ENCODE measurements at places on chromosomes 16 and 17.

- no peak for DNase-seq
Observed at GRCh38 chr16:26453215-26453614, 613.5 kb upstream of the C16orf82 start.

GRCh38 chr17:33049781-33050414 lies 58.3 kb downstream of the SPACA3 start:
- no peak for DNase-seq

- DNase-seq, result peak; percentile 38
Observed at GRCh38 chr16:31869511-31870201, 4.0 kb upstream of the ZNF267 start.

DNA sequence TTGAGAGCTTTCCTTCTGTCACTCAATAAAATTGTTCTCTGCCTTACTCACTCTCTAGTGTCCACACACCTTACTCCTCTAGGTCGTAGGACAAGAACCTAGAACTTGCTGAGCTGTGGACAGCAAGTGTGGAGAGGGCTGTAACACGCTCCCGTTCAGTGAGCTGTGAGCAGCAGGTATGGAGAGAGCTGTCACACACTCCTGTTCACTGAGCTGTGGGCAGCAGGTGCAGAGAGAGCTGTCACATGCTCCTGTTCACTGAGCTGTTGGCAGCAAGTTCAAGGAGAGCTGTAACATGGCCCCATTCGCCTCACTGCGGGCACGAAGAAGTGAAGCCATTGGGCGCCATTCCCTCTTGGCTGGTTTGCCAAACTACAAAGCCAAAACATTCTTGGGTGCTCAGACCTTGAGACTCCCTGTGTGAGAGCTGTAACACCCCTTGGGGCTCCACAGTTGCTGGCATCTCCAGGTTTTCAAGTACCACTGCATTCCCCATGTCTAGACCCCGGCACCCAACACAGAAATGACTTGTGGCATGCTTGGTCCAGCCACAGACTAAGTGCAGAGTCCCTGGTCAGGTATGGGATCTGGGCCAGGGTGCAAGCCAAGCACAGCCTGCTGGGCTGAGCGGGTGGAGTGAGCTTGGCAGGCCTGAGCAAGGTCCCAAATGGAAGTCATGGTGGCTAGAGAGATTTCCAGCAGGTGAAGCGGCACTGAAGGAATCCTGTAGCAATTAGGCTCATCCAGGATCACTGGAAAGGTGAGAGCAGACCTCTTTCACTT lies 608.0 kb upstream of the CDH8 start:
- no peak for DNase-seq

- DNase-seq, result no peak
Observed at GRCh38 chr17:59490216-59490615, 75.2 kb upstream of the DHX40 start.

GRCh38 chr16:87790292-87791100 lies 24.7 kb upstream of the KLHDC4 start:
- DNase-seq, result no peak

- no peak for DNase-seq
Observed at GRCh38 chr16:560701-561412, 663 bp downstream of the PRR35 start.

- DNase-seq, result no peak
Observed at GRCh38 chr16:50334106-50334975, 34.4 kb downstream of the BRD7 start.

- DNase-seq, result no peak
Observed at GRCh38 chr16:88868974-88869672, 2.7 kb upstream of the PABPN1L start.

- DNase-seq, result no peak
Observed at GRCh38 chr16:8863594-8864424, 5.0 kb downstream of the CARHSP1 start.

GRCh38 chr17:77186141-77186604 lies 45.4 kb downstream of the SEC14L1 start:
- no peak for DNase-seq

GRCh38 chr16:30665155-30665829 lies 7.1 kb downstream of the FBRS start:
- DNase-seq, result no peak

GRCh38 chr16:20611350-20611902 lies 35.3 kb upstream of the ACSM2B start:
- DNase-seq, result no peak

DNA sequence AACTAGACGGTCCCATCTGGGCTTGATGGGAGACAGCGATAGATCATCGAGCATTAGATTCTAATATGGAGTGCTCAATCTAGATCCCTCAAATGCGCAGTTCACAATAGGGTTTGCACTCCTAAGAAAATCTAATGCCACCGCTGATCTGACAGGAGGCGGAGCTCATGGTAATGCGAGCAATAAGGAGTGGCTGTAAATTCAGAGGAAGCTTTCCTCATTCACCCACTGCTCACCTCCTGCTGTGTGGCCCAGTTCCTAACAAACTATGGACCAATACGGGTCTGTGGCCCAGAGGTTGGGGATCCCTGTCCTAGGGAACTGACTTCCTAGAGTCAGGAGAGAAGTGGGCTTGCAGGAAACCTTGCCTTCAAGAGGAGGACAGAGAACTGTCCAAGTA lies 25.2 kb upstream of the AMZ2 start:
- no peak for DNase-seq

DNA sequence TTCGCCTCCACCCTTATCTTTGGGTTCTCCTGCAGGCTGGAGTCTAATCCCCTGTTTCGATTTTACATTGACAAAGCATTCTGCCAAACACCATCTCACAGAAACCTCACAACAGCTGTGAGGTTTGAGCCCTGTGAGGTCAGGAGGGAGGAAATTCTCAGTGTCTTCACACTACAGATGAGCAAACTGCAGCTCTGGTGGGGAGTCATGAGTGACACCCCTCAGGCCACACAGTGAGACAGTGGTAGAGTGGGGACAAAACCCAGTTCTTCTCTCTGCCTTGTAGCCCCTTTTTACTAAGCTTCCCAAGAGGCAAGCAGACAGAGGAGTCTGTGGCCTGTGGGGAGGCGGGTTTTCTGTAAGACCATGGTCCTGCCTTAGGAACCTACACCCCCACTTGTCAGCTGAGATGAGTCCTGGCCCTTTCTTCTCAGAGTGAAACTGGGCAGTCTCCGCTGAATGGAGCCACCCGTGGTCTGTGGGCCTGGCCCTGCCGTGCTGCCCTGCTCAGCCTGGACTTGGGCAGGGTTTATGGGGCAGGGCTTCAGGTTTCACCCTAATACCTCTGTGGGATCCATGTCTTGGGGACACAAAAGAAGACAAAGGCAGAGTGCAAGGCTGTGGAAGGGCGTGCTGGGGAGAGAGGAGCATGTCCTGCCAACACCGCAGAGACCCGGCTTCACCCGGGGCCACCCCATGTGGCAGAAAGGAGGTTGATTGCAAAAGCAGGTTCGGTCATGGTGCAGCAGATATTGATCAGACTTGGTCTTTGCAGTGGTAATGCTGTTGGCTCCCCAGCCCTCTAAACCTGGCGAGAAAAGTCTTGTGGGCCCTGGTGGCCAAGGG lies 59.0 kb downstream of the ABR start:
- no peak for DNase-seq

DNA sequence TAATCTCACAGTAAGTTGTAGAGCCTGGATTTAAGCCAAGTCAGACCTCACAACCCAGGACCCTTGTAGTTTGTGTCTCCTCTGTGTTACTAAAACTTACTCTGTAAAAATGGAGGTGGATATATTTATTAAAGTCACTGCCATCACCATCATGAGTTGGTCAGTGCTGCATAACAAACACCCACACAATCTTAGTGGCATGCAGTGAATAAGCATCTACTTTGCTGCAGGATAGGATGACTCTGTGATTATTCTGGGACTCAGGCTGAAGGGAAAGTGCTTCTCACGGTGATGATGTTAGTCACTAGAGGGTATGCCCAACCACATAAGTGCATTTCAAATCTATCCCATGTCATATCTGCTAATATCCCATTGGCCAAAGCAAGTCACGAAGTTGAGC lies 398.7 kb downstream of the XYLT1 start:
- no peak for DNase-seq

DNA sequence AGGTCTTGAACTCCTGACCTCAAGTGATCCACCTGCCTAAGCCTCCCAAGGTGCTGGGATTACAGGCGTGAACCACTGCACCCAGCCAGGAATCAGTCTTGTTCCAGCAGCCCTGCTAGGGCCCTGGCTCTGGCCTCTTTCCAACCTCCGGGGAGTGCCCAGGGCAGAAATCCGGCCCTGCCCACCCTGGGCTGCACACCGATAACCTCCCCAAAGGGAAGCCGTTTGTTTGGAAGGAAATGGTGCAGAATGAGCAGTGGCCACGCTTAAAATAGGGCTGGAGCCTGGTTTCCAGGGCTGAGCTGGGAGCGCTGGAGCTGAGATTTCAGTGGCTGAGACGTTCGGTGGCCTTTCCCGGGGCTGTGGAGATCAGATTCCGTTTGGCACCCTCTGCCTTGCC lies 17.8 kb upstream of the EMP2 start:
- DNase-seq, result no peak

DNA sequence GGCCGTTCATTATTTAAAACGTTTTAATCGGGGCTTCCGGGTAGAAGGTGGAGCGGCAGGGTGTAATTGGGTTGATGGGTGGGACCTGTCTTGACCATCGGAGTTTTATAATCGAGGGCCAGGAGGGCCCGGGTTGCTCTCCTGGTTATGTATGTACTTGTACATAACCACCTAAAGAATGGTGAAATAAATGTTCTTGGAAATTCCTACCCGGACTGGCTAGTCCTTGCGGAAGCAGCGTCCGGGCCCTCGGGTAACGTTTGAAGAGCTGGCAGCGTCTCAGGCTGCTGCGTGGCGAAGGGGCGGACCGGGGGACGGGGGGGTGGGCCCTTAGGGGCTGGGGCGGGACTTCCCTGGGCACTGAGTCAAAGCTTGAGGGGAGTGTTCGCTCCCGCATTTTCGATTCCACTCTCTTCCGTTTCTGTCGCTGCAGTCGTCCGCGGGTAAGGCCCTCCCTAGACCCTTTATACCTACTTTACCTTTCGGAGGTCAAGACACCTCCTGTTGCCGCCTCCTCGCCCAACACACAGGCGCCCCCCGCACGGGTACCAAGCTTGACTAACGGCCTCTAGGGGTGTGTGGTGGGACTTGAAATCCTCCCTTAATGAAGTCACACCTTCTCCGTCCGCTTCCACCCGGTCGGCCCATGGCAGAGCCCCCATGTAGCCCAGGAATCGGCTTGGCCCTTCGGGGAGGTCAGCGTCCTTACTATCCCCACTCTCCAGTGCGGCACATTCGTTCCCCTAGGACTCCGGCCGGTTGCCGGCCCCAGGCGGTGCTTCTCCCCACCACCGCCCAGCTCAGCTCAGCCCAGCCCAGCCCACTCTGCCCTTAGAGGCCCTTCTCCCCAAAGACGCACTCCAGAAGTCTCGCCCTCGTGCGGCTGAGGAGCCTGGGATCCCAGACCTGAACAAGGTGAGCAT lies at the start of gene TMEM106A:
TSS of gene TMEM106A (plus strand) at position 396 of the 923 bp plus-strand sequence. CDS start 1,167 bp downstream, outside the sequence.
- peak; percentile 66 for DNase-seq
